ENCODE measurements at places on chromosomes 6 and 20.

GRCh38 chr20:21453690-21454089 is 56.4 kb upstream of the NKX2-4 start:
- no peak for DNase-seq

- DNase-seq: no peak
Measured at GRCh38 chr20:51185277-51185676, 162.4 kb upstream of the KCNG1 start.

DNA sequence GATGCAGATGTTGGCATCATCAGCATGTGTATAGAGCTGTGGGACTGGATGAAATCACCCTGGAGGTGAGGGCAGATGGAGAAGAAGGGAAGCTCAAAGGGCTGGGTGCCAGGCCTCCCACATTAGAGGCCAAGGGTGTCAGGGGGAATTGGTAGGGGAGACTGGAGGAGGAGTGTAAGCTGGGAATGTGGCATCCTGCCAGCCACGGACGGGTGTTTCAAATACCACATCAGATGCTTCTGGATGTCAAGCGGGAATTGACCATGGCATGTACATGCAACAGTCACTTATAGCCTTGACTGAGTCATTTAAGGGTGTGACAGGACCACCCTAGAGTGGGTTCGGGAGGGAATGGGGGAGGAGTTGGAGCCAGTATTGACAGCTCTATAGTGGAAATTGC is 9.6 kb downstream of the ERGIC3 start:
- DNase-seq: peak; percentile 85

- no peak for DNase-seq
Measured at GRCh38 chr6:34095741-34096140, 50.1 kb downstream of the GRM4 start.

- DNase-seq: no peak
Measured at GRCh38 chr6:137951064-137951597, 84.1 kb downstream of the TNFAIP3 start.

- DNase-seq: no peak
Measured at GRCh38 chr6:10463040-10463439, 48.2 kb upstream of the TFAP2A start.

DNA sequence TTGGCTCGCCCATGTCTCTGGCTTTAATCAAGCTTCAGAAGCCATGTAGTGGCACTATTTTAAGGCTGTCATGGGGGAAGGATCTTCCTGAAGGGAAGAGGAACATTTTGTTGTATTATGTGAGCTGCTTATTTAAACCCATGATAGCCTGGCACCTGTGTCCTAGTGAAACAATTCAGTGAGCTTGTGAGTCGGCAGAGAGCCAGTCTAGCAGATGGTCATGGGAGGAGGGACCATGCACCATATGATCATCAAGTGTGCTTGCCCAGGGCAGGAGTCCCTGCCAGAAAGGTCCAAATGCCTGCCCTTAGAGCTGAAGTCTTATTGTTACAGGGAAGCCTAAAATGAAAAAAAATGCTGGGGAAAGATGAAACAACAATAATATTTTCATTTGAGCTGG is 132.9 kb downstream of the PRDM13 start:
- no peak for DNase-seq

DNA sequence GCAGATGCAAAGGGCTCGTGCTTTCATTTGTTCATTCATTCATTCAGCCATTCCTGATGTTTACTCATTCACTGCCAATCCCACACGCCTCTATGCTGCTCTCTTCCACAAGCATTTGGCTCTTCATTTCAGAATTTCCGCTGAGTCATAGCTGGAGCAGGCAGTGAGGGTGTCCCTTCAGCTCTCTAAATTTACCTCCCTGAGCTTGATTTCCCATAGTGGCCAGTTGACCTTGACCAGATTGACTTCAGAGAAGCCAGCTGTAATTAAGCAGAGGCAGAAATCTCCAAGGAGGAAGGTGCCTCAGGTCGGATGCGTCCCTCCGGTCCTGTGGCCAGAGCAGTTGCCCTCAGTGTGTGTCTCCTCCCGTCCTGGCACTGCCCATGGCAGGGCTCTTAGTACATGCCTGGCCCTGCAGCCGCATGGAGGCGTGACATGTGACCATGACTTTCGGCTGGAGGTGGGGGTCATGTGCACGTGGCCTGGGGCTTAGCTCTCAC is 267.2 kb upstream of the ECI2 start:
- DNase-seq: peak; percentile 58

DNA sequence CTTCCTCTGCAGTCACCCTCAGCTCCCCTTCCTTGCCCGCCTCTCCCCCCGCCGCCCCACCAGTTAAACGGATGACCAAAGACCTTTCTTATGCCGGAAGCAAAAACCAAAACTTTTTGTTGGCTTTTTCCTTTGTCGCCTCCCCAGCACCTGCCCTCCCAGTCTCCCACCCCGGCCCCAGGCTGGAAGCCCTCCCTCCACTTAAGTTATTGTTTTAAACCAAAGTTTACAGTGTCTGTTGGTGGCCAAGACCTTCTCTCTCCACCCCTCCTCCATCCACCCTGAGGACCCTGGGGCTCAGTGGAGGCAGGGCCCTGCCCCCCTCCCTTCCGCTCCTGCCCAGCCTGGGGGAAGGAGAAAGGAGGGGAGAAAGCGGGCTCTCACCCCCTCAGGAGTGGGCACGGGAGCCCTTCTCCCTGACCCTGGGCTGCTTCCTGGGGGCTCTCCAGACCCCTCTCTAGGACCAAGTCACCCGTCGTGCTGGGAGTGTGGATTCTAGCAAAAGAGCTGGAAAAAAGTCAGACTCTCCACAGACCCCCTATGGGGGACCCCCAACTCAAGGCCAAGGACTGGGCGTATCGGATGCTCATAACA is 38.3 kb upstream of the MDFI start:
- DNase-seq: no peak
